ENCODE measurements at places on chromosomes 12 and 14. TPM values are rescaled to one million over a fixed set of nuclear protein-coding genes. Genes with fewer than 3 reads are reported as not detected.

Gene LRTM2
- total RNA-seq: not detected

Gene KLRC3
- total RNA-seq: not detected

Gene RNASE2
- 5.8 TPM for total RNA-seq

Gene ACRBP
- total RNA-seq: 5.2 TPM

Gene SERPINA10
- not detected for total RNA-seq

GRCh38 chr14:100333827-100334226, 10.7 kb downstream of the SLC25A47 start:
- peak; percentile 8 for DNase-seq

DNA sequence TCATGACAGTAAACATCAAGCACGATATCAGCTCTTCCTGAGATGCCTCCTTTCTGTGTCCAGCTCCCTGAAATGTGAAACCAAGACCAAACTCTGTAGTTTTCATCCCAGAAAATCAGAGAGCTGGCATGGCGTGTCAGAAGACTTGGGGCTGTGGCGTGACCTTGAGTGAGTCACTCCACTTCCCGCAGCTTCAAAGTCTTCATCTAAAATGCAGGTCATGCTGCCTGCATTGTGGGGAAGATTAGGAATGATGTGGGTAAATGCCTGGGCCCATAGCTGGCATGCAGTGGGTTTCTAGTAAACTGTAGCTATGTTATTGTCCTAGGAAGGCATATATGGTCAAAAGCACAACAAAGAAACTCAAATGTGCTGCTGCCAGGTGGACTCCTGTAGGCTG, 28.8 kb downstream of the OAS2 start:
- no peak for DNase-seq

DNA sequence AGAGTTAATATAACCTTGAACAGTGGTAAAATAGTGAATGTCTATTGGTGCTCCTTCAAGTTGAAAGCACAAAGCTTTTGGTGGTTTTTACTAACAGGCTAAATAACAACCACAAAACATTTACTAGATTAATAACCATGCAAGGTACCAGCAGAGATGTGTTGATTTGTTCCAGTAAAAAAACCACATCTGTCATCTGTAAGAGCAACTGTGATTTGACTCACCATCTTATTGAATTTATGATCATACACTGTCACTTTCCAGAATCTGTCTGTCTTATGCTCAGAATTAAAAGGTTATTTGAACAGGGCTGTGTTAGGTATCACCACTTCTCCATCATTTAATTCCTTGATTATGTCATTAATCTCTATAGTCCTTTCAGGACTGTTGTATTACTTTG, 107.0 kb upstream of the PTHLH start:
- DNase-seq: no peak

DNA sequence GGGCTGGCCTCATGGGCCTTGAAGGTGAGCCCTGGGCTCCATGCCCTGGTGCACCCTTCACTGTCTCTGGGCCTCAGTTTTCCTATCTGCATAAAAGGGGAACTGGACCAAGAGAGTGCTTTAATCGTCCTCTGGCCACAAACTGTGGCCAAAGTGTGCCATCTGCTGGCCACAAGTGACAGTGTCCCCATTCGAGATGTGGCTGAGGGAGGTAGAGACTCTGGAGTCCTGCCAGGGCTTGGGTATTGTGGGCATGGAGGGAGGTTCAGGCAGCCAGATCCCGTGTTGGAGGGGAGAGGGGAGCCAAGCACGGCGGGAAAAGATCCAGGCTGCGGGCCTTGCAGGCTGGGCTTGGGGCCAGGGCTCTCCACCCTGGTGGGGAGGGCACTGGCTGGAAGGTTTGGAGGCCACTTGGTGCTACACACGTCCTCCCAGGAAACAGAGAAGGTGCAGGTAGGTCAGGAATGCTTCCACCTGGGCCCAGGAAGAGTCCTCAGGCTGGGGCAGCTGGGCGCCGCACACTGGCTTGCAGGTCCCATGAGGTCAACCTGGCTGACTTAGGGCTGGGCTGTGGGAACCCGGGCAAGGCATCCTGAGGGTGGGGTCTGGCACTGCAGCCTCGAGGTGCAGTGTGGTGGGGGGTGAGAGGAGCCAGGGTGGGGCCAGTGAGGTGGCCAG, 7.3 kb upstream of the KIF26A start:
- peak; percentile 32 for DNase-seq

GRCh38 chr12:116137318-116137717, 140.2 kb downstream of the MED13L start:
- no peak for DNase-seq

DNA sequence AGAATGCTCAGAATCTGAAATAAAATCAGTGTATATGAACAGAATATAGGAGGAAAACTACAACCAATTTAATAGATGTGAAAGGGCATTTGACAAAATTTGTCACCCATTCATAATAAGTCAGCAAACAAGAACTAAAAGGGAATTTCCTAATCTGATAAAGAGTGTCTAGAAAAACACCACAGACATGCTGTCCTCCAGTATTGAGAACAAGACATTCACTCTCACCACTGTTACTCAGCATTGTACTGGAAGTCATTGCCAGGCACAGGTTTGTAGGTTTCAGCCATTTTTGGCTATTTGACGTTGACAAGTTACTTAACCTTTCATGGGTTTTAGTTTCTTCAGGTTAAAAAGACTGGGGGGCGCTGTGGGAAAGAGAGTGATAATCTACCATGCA, 13.2 kb downstream of the EIF2S1 start:
- DNase-seq: no peak

Data from aorta (tissue), 5 donors.